ENCODE measurements at places on chromosomes 2 and 18.

DNA sequence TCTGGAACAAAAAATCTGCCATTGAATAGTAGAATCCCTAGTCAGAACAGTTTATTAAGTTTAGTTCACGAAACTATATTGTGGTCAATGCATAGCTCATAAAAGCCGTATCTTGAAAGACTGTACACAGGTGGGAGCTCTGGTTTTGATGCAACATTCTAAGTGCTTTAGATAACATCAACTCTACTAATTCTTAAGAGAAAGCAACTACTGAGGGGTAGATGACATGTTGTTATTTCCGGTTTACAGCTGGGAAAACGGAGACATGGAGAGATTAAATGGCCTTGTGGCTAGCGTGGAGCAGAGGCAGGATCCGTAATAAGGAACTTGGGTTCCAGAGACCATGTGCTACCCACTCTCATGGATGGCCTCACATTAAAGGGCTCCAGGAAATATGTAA is 4.2 kb upstream of the ITGA6 start:
- DNase-seq = no peak

DNA sequence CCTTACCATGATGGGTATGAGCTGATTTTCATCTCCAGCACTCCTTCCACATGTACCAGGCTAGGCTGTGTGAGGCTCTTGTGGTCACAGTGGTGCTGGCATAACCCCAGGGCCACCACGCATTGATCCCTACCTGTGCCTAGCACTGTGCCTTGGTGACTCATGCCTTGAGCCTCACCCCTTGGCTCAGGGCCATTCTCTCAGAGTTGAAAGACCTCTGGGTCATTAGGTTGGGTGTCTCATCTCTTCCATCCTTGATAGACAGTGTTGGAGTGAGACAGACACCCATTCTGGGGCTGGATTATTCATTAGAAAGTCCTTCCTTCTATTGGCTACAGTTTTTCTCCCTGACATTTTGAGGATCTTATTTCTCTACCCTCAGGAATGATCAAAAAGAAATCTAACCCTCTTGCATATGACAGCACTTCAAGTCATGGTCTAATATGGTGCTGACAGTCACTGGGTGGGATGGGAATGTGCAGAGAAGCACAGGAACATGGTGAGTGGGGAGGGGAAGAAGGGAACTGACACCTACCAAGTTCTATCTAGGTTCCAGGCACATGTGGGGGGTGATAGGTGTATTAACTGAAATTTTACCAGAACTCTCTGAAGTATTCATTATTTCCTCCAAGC is 41.3 kb downstream of the DYSF start:
- no peak for DNase-seq

DNA sequence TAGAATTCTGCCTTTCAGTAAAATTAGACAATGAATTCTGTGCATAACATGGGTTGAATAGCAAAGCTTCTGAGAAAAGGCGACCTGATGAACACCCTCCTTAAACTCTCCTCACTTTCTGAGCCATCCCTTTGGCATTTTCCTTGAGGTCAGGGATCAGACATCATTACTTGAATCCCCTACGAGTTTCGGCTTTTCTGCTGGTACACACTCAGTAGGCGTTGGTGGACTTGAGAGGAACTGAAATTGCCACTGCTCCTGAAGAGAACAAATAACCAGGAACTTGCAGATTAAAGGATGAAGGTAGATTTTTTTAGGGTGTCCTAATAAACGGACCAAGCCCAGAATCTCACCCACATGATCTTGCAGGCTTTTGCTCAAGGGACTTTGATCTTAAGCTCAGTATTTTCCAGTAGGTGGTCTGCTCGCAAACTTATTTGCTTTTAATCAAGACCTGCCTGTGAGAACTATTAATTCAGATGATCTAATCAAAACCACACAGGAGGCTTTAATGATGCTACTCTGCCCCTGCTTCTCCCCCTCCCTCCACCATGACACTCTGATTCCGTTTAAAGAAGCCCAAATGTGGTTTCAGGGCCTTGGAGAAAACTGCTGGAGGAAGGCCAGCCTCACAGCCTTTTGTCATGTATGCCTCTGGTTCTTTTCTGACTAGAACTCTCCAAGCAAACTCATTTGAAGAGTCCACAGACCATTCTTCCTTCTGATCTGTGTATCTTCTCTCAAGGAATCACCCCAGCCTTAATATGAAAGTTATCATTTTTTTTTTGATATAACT is 124.9 kb downstream of the PRKCE start:
- DNase-seq = peak; percentile 26

- no peak for DNase-seq
Measured at GRCh38 chr2:86790134-86790675, 508 bp downstream of the CD8A start.

DNA sequence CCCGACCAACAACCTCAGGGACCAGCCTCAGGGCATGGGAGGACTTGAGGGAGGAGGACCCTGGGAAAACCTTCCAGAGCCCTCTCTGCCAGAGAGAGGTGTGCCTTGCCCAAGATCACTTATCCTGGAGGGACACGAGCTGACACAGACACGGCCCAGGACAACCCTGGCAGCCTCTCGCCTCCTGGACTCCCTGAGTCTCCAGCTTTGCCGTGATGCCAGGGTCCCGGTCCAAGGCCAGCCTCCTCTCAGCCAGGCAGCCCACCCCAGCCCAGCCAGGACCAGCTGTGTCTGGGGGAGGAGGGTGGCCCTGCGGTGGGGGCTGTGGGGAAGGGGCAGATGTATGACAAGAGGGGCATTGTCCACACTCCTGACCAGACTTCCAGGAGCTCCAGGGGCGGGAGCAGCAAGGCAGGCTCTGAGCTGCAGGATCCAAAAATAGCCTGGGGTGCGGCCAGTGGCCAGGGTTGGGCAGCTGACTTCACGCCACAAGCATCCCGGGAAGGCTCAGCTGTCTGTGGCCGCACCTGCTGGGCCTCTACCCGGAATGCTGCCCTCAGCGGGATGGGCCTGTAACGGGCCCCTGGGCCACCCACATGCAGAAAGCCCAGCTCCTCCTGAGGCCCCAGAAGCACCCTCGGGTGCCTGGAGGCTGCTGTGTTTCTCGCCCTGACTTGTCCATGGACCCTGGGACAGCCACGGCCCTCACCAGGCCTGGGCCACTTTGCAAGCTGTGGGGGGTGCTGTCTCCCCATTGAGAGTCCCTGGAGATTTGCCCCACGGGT is 65.5 kb upstream of the GPC1 start:
- peak; percentile 90 for DNase-seq

DNA sequence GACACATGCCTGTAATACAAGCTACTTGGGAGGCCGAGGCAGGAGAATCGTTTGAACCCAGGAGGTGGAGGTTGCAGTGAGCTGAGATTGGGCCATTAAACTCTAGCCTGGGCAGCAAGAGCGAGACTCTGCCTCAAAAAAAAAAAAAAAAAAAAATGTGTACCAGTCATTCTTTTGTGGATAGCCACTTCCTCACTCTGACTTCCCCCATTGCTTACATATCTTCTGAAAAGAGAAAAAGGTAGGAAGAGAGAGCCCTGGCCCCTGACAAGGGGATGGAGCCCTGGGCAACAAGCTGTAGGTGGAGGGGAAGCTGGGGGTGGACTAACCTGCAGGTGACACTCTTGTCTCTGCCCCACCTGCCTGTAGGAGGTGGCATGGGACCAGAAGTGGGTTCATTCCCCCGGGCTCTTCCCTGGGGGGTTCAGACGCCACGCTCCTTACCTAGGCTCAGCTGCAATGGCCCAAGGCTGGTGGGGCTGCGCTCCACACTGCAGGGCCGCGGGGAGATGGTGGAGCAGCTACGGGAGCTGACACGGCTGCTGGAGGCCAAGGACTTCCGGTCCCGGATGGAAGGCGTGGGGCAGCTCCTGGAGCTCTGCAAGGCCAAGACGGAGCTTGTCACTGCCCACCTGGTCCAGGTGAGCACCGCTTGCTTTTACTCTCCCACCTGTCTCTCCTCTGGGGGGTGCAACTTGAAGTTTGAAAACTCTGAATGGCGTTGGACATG is 39.1 kb downstream of the PCARE start:
- no peak for DNase-seq

DNA sequence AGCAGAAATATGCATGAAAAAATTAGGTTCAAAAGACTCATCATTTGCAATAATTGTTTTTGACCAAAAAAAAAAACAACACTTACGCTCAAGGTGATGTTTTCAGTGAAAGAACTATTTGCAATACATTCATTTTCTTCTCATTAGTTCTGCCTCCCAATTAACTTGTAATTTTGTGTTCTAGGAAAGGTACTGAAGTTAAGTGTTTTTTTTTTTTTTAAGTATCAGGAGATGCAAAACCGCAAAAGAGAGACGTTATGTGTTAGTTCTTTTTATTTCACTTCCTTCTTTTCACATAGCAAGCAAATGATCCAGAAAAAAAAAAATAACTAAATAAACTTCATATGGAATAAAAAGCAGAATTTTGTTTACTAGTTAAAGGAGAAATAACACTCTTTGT is 735.2 kb upstream of the GCFC2 start:
- DNase-seq = no peak

- no peak for DNase-seq
Measured at GRCh38 chr2:9547262-9547991, 8.2 kb downstream of the ADAM17 start.

GRCh38 chr2:69054431-69054830 is 41.5 kb downstream of the ANTXR1 start:
- DNase-seq = no peak

DNA sequence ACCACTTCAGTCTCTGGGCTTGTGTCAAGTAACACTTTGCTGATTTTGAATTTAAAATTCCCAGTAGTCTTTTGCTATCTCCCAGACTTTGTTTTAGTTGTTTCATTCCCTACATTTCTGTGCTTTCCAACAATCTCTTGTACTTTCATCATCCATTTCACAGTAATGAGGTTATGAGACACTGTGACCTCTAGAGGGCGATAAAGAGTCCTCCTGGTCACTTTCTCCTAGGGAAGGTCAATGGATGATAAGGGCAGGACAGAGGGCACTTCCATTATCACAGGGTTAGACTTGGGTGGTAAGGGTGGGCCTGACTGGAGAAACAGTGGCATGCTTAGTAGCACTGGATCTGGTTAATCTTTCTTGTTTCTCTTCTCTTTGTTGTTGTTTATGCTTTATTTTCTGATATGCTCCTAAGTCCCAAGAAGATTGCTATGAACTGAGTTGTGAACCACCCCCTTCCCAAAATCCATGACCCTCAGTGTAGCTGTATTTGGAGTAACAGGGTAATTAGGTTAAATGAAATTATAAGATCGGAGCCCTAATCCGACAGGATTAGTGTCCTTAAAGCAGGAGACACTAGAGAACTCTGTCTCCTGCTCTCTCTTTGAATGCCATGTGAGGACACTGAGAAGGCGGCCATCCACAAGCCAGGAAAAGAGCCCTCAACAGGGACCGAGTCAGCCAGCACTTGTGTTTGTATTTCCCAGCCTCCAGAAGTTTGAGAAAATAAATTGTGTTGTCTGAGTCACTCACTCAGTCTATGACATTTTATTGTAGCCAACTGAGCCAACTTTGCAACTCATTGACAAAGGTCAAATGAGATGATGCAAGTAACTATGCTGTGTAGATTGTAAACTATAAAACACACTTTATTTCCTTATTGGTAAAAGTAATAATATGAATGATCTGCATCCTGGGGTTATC is 779.2 kb downstream of the CNTNAP5 start:
- DNase-seq = peak; percentile 20

GRCh38 chr2:125867908-125868307 is 788.0 kb upstream of the GYPC start:
- DNase-seq = no peak

DNA sequence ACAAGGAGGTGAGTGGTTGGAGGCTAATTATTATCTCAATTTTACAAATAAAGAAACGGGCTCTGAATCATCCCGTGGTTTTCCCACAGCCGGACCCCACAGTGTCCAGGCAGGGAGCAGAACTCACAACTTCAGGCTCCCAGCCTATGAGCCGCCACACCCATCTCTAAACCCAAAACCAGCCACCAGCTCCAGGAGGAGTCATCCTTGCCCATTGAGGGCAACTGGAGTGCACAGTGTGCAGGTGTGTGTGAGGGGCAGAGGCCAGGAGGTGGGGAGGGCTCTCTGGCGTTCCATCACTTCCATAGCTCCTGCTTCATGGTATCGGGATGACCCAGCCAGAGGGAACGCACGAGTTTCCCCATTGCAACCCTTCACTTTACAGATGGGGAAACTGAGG is 144.5 kb downstream of the CYP26B1 start:
- no peak for DNase-seq

DNA sequence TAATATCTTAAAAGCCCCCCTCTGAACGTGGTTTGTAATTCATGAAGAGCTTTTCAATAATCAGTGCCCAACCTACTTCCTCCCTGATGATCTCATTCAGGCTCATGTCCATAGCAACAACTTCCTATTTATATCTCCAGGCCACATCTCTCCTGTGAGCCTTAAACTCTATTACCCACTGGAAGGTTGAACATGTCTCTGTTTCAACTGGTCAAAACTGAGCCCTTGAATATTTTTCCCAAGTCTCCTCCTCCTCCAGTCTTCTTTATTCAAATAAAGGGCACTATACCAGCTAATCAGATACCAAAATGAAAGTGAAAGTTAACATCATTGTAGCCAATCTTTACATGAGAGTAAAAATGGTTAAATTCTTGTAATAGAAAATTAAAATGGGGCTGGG is 63.7 kb upstream of the ITGA4 start:
- no peak for DNase-seq

GRCh38 chr2:100067784-100068183 is 74.6 kb downstream of the AFF3 start:
- peak; percentile 68 for DNase-seq

GRCh38 chr2:109147405-109147804 is 18.4 kb downstream of the SH3RF3 start:
- DNase-seq = no peak

DNA sequence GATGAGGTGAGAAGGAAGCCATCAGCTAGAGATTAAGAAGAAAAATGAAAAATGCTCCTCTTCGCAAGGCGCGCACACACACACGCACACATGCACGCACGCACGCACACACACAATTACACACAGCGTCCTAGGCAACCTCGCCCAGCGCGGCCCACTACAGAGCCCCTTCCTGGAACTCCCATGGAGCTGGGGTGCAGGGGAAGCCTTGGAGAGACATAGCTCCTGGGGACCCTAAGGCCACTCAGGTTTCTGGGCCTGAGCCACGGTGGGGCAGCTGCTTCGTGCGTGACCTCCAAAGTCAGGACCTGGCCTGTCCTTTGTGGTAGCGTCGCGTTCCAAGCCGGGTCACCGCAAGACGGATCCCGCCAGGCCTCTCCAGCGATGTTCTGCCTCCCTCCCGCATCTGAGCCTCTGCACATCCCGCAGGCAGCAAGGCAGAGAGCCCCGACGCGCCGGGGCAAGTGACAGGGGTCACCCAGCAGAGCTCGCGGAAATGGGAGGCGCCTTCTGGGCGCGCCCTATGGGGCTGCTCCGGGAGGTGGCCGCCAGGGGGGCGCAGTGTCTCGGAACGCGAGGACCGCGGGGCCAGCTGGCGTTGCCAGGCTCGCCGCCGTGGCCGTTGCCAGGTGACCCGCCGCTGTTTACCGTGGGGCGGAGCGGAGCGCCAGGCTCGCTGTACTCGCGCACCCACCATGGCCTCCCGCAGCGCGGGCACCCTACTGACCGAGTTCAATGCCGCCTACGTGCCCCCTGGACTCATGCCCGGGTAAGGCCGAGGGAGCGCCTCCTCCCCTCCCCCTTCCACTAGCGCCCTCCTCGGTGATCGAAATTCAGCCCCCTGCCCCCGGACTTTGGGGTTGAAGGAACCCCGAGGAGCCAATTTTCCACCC is 79.0 kb downstream of the CIB4 start:
- peak; percentile 60 for DNase-seq

Measured in testis (tissue), 5 donors.